Dermis microvascular lymphatic vessel endothelial cell (primary cell): ENCODE measurements at places on chromosomes 2 and 18. TPM values are rescaled to one million over a fixed set of nuclear protein-coding genes. Genes with fewer than 3 reads are reported as not detected.

CD226 gene
- 0.76 and 1.5 TPM in 2 replicates for total RNA-seq

VAMP5 gene
- total RNA-seq: 89.2 and 109 TPM in 2 replicates

FEV gene
- not detected in 2 replicates for total RNA-seq

SPATA3 gene
- total RNA-seq: not detected in 2 replicates

MTERF4 gene
- total RNA-seq: 28.2 and 33.1 TPM in 2 replicates

C18orf32 gene
- 6.7 and 10.0 TPM in 2 replicates for total RNA-seq

SPDYA gene
- total RNA-seq: 0.13 and 0.26 TPM in 2 replicates

IL36A gene
- not detected in 2 replicates for total RNA-seq

UGT1A10 gene
- total RNA-seq: not detected in 2 replicates

COA5 gene
- 17.2 and 18.0 TPM in 2 replicates for total RNA-seq

SCRN3 gene
- total RNA-seq: 13.2 and 14.2 TPM in 2 replicates

OR6B2 gene
- not detected in 2 replicates for total RNA-seq

CLASP1 gene
- total RNA-seq: 28.4 and 38.4 TPM in 2 replicates

ADAM23 gene
- total RNA-seq: 0.77 and 1.0 TPM in 2 replicates

IFIH1 gene
- 5.3 and 8.2 TPM in 2 replicates for total RNA-seq

IL36G gene
- total RNA-seq: not detected in 2 replicates

LOXL3 gene
- 0.77 and 2.0 TPM in 2 replicates for total RNA-seq

CHN1 gene
- total RNA-seq: 9.8 and 9.9 TPM in 2 replicates

PECR gene
- total RNA-seq: 10.4 and 15.3 TPM in 2 replicates

LDLRAD4 gene
- 6.7 and 20.9 TPM in 2 replicates for total RNA-seq

FOXI3 gene
- not detected in 2 replicates for total RNA-seq

SCTR gene
- not detected in 2 replicates for total RNA-seq

FKBP7 gene
- total RNA-seq: 16.0 and 17.3 TPM in 2 replicates

XIRP2 gene
- not detected in 2 replicates for total RNA-seq

HOXD8 gene
- total RNA-seq: 17.2 and 20.9 TPM in 2 replicates

CFC1 gene
- not detected in 2 replicates for total RNA-seq

VWC2L gene
- not detected in 2 replicates for total RNA-seq

DUSP19 gene
- 2.1 and 2.4 TPM in 2 replicates for total RNA-seq

WIPF1 gene
- total RNA-seq: 7.8 and 13.9 TPM in 2 replicates

UGT1A8 gene
- not detected in 2 replicates for total RNA-seq

CPO gene
- total RNA-seq: not detected in 2 replicates

NEUROD1 gene
- total RNA-seq: not detected in 2 replicates

GAL3ST2 gene
- total RNA-seq: not detected in 2 replicates

ANKRD53 gene
- 0.13 and 0.38 TPM in 2 replicates for total RNA-seq

REG3A gene
- total RNA-seq: not detected in 2 replicates

ESCO1 gene
- 9.5 and 10.0 TPM in 2 replicates for total RNA-seq

ANKRD44 gene
- total RNA-seq: 3.6 and 10.4 TPM in 2 replicates

ELOA2 gene
- total RNA-seq: not detected in 2 replicates
